ENCODE measurements at places on chromosomes 2 and 18. TPM values are rescaled to one million over a fixed set of nuclear protein-coding genes. Genes with fewer than 3 reads are reported as not detected.
A peak's percentile ranks its signal among the peaks of the same experiment; 100 is the strongest.

- DNase-seq, result no peak
- no peaks in the 10 kb centered on the region for H3K36me3 ChIP-seq
- H3K27me3 ChIP-seq, result no peaks in the 10 kb centered on the region
- peaks cover 14% of the 10 kb centered on the region for H3K4me1 ChIP-seq
- peak overlapping the region; percentile 7 for H3K27ac ChIP-seq
- H3K4me3 ChIP-seq, result no peak overlapping the region
Observed at GRCh38 chr18:28071199-28071598, 105.7 kb downstream of the CDH2 start.

ANKRD23 gene
- total RNA-seq, result 2.0 TPM

CABYR gene
- total RNA-seq, result 5.3 TPM

- DNase-seq, result no peak
- H3K36me3 ChIP-seq, result no peaks in the 10 kb centered on the region
- no peak overlapping the region for H3K27ac ChIP-seq
- H3K4me1 ChIP-seq, result no peaks in the 10 kb centered on the region
- H3K4me3 ChIP-seq, result no peak overlapping the region
- no peaks in the 10 kb centered on the region for H3K27me3 ChIP-seq
Observed at GRCh38 chr18:40789286-40789685, 1165.7 kb upstream of the PIK3C3 start.

ARHGAP15 gene
- 0.17 TPM for total RNA-seq

DNA sequence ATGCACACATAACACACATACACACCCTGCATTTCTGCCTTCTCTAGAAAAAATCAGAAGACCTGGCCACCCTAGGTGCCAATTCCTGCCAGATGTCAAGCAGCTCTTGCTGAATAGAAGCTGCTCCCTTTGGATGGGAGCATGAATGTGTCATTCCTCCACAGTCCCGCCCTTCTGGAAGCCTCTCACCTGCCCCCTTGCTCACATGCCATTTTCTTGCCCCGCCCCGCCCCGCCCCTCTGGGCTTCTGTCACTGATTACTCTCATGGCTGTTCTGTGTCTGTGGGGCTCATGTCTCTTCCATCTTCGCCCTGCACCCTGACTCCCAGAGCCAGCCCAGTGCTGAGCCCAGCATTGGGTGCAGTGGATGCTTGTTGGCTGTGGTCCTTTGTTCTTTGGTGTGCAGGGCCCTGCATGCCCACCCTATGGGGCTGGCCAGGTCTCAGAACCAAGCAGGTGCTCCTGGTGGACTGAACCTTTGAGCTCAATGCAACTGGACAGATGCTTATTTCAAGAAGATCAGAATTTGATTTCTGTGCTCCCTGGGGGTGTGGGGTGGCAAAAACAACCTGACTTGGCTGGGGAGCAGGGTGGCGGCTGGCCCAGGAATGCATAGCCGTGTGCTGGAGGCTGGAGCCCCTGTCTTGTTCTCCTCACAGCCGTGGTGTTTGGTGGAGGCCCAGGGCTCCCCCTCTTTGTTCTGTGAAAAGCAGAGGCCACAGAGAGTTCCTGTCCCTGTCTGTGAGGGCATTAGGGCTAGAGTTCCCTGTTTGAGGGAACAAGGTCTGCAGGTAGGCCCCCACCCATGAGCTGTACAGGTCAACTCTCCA is 140.6 kb upstream of the GLI2 start:
- no peaks in the 10 kb centered on the region for H3K4me1 ChIP-seq
- no peak overlapping the region for H3K4me3 ChIP-seq
- no peaks in the 10 kb centered on the region for H3K27me3 ChIP-seq
- H3K36me3 ChIP-seq, result no peaks in the 10 kb centered on the region
